ENCODE measurements at places on chromosomes 2 and 18.

DNA sequence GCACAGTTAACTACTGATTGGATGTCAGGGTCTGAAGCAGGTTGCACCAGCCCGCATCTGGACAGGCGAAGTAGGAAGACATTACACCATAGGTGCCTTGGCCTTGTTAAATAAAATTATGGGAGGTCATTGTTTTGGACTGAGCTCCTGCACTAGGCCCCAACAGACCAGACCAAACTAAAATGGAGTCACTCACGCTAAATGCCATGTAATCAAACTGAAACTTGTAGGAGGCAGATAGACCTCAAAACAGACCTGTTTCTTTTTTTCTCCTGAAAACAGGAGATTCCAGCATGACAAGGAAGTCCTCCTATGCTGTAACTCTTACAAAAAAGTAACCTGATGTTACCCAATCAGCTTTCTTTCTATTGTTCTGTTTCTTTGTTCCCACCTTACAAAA lies 15.5 kb upstream of the NFU1 start:
- DNase-seq, result peak; percentile 25

- no peak for DNase-seq
These were observed 139.0 kb upstream of the ACKR3 start for GRCh38 chr2:236430584-236430983.

DNA sequence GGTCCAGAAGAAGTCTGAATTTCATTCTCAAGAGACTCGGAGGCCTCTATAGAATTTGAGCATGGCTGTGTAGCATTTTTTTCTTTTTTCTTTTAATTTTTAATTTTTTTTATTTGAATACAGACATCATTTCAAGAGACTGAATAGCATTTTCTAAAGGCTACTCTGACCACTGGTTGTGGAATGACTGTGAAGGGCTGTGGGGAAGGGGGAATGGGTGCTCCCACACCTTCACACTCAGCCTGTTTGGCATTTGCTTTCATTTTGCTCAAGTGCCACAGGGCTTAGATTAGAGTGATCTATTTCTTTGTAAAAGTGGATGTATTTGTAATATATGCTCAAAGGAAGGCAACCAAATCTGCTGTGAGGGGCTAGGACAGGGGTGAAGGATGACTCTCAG lies 142.0 kb upstream of the SPOPL start:
- DNase-seq, result no peak

- no peak for DNase-seq
These were observed 183.8 kb upstream of the ZC3H15 start for GRCh38 chr2:186302263-186302662.

DNA sequence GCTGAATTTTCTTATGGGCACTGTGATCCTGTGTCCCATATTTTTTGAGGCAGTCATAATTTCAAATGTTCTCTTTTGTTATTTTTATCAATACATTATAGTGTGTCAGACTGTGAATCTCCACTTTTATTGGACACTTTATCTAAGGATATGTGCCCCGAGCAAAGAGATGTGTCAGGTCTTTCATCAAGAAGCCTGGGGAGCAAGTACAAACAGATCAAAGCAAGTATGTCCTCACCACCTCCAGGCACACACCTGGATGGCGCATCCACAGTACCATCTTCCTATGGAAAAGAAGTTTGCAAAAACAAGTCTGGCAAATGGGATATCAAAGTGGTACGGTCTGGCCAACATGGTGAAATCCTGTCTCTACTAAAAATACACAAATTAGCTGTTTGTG lies 81.0 kb upstream of the ZNF236 start:
- no peak for DNase-seq

DNA sequence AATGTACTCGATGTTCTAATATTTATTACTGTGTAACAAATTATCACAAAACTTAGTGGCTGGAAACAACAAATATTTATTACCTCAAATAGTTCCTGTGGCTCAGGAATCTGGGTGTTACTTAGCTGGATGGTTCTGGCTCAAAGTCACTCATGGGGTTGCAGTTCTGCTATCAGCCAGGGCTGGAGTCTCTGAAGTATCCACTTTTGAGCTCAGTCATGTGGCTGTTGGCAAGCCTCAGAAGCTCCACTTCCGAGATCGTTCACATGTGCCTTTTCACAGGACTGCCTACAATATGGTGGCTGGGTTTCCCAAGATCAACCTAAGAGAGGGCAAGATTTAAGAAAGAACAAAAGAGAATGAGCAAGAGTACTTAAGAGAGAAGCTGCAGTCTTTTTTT lies 19.4 kb upstream of the UBE2E3 start:
- no peak for DNase-seq

DNA sequence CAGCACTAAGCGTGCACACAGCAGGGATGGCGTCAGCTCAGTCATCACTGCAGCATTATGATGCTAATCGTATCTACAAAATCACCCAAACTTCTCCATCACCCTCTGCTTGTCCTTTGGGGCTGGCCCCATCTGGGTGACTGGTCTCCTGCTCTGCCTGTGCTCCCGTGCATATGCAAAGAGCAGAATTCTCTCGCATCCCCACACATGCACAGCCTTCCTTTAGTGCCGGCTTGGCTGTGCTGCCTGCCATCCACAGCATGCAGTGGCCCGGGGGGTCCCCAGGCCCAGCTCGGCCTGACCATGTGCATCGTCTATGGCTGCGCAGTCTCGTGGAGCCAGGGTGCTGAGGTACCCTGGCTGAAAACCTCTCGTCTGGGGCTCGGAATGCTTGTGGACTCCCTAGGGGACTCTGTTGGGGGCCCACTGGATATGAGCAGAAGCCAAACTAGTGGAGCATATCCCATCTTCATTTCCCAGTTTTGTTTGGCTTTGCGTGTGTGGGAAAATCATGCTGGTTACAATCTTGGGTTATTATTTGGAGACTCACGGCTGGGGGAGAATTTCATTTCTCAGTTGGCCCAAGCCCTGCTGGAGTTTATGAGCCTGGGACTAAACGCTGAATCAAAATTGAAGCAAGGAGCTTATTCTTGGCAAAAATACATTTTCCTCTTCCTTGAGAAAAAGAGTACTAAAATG lies 70.9 kb upstream of the HS6ST1 start:
- DNase-seq, result no peak

DNA sequence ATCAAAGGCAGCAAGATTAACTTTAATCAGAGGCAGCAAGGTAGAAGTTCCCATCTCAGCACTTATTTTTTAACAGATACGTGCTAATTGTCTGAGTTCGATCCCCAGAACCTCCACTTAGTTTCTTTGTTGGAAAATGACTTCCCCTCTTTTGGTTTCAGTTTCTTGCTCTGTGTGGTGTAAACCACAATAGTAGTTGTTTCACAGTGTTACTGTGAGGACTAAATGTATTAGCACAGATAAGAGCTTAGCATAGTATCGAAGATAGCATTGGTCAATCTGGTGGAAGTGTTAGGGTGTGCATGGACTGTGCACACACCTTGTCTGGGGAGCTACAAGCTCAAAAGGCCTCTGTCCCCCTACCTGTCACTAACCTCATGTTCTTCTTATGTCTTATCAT lies 988.3 kb upstream of the GYPC start:
- no peak for DNase-seq

DNA sequence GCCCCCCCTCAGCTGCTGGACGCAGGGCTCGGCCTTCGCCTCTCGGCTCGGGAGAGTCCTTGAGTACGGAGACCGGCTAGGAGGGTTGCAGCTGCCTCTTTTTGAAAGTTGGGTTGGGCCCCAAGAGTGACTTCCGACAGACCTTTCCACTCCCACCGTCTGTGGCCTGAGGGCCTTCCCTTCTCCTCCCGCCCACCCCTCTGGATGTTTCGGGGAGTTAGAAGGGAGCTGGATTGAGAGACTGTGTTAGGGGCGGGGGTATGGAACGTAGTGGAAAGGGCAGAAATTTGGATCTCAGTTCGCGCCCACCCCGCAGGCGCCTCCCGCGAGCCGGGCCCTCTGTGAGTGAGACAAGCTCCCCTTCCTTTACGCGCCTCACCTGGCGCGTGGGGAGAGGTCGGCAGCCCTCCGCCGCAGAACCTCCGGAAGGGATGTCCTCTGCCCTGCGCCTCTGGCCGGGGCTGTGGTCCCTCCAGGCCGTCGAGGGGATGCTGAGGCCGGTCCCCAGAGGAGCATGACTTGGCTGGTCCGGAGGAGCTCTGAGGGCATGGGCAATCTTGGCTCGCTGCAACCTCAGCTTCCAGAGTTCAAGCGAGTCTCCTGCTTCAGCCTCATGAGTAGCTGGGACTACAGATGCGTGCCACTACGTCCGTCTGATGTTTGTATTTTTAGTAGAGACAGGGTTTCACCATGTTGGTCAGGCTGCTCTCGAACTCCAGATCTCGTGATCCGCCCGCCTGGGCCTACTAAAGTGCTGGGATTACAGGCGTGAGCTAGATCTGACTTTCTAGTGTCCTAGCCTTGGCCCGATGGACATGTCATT lies 15.9 kb downstream of the C2orf74 start:
- no peak for DNase-seq

- no peak for DNase-seq
These were observed 14.1 kb downstream of the KLF11 start for GRCh38 chr2:10057231-10058107.

DNA sequence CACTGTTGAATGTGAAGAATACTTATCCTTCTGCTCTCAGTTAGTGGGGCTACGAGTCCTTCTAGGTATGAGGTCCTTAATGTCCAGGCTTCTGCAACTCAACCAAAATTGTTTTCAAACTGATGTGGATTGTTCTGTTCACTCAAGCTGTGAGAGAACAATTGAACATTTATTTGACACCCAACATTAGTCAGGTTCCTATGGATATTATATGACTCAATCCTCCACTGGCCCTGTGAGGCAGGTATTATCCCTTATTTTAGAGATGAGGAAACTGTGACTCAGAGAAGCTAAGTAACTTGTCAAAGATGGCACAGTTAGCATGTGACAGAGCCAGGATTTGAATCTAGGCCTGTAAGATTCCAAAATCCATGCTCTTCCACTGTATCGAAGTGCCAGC lies 1.2 kb upstream of the LYG2 start:
- no peak for DNase-seq

- DNase-seq, result no peak
These were observed 187.7 kb upstream of the ID2 start for GRCh38 chr2:8494151-8494550.

DNA sequence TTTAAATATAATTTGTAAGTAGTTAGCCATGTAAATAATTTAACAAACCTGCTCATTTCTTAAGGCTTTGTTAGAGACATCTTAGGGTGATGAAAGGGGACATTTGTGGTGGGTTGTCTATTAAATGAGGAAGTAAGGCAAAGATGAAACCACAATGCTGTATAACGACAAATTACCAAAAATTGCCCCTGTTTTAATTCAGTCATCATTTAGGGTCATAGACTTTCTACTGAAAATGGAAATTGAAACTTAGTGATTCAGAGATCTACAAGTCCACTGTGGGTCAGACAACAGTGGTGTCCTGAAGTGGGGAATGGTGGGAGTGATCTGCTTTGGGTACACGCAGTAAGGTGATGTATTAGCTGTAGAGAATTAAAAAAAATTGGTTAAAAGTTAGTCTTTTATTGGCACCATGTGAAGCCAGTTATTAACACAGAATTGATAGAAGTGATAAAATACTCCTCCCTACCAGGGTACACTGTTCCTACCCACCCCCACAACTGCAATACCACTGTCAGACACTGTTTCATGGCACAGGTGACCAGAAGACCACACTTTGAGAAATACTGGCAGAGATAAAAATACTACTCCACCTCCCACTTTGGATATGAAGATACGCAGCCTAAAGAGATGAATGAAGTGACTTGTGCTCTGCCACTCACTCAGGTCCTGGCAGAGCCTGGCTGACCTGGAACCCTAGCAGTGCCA lies 13.4 kb downstream of the CERS6 start:
- DNase-seq, result peak; percentile 79

DNA sequence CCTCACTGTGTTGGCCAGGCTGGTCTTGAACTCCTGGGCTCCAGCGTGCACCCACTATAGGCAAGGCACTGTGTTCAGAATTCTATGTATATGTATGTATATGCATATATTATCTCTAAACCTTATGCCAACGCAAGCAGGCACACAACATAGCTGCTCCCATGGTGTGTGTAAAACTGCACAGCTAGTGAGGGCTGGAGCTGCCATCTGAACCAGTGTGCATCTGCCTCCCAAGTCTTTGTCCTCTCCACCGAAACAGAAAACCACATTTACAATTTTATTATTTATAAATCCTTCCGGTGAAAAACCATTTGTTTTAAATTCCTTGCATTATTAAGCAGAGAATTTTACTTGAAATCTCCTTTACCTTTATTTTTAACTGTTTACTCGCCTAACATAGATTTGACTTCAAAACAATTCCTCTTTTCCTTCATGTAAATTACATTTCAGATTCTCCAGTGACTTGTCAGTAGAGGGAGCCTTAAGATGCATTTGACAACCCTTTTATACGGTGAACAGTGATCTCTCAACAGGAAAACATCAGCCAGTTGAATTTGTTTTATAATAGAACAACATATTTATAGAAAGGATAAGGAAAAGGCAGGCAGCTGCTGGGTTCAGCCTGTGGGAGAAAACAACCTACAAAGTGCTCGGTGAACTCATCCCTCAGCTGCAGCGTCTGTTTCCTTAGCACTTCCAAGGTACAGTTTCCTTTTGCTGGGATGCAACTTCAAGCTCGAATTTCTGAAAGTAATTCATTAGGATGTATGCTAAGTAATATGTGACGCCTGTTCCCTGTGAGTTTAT lies 101.2 kb downstream of the MYT1L start:
- no peak for DNase-seq

DNA sequence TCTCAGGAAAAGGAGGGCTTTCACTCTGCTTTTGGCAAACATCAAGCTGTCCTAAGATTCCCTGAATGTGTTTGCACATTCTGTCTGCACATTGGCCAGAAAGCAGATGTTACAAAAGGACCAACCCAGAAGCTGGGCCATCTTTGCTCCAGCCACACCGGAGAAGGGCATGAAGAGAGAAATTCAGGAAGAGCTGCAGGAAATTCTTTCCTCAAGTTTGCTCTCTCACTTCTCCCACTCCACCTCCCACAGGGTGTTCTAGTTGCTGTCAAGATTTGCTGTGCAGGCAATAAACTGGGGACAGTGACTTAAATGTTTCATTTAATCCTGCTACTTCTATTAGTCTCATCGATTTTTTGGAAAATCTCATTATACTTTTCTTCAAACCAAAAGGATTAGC lies 137.7 kb upstream of the UNC80 start:
- no peak for DNase-seq

DNA sequence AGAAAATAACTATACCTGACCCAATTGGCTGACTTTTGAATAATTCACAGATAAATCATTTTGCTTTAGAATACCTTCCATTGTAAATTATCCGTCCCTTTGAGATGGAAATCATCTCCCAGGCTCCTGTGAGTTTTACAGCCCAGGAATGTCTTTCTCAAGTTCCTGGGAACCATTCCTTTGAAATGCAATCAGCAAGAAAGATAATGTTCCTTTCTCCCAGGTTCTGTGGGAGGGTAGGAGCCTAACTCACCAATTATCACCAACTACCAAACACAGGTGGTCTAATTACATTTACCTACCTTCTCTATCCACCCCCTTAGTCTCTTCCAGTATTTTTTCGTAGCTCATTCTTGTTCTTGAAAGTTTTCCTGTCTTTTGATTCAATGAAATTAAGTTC lies 1016.0 kb downstream of the SOCS6 start:
- no peak for DNase-seq
